ENCODE measurements at places on chromosomes 12 and 14.

DNA sequence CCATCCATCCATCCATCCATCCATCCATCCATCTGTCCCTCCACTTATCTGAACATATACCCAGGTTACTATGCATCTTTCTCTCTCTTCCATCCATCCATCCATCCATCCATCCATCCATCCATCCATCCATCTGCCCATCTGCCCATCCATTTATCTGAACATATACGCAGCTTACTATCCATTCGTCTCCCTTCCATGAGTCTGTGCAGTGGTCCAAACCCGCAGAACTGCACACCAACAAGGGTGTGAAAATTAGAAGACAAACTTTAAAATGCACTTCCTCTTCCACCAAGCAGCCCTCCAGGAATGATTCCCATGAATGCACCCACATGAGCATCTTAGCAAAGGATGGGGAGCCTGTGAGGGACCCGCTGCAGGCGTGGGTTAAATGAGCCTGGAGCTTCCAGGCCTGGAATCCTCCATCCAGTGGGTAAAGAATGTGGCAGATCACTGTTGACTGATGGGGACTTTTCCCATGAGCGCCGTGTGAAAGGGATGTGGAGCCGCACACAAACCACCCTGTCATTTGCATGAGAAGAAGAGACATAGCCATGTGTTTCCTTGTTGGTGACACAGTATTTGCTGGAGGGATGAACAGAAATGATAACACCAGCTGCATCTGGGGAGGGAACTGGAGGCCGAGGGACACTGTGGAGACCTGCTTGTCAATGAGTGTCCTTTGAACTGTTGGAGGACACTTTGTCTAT is 376.6 kb downstream of the ADGRD1 start:
- DNase-seq = no peak

GRCh38 chr14:68217791-68218340 is 398.3 kb downstream of the RAD51B start:
- DNase-seq = no peak

DNA sequence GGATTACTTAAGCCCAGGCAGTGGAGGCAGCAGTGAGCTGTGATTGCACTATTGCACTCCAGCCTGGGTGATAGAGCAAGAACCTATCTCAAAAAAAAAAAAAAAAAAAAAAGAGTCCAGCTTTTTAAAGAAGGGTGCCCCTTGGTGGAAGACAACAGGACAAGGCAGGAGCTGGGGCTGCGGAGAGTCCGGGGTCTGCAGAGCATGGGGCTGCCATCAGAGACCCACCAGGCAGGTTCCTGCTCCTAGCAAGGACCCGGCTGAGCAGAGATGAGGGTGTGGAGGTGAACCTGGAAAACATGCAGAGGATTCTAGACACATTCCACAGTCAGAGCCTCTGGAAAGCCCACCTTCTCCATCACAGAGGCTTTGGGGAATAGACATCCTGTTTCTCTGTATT is 21.0 kb upstream of the CIPC start:
- no peak for DNase-seq

DNA sequence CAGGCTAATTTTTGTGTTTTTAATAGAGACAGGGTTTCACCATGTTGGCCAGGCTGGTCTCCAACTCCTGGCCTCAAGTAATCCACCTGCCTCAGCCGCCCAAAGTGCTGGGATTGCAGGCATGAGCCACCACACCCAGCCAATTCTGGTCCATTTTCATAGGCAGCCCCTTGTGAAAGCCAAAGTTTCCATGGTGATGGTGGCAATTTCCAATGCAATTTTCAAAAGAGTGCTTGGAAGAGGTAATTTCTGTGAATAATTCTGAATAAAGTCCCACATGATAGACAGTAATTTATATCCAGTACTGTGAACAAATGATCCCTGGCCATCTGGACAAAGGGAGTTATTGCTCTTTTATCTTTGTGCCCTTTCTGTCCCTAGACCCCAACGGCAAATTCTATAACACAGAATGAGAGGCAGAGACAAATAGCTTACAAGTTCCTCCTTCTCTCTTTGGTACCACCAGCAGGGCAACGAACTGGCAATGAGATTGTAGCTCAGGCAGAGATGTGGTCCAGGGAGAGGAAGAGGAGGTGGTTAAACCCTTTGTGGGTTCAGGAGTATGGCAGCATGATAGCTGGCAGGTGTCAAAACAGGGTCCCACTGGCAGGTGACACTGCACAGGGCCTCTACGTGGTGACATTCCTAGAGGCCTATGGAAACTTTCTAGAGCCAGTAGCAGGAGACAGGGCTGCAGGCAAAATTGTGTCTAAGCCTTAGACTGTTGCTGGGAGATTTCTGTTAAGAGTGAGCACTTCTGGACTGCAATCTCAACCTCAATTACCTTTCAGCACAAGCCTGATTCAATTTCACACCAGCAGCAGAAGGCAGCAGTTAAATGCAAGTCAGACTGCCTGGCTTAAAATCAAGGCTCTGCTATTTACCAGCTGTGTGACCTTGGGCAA is 46.5 kb downstream of the NT5DC3 start:
- DNase-seq = no peak

DNA sequence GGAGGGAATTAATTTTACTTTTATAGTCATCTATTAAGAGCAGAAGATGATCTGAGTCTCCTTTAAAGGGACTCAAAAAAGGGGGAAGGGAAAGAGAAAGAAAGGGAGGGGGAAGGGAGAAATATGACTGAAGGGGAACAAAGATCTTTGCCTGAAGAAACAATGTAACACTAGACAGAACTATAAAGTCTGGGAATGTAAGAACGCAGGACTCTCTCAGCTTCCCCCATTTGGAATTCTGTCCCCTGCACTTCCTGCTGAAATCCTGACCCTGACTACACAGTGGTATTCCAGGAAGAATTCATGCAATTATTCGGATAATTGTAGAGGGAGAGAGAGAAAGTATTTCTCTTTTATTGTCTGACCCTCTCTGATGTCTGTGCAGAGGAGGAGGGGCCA is 8.6 kb upstream of the HOXC11 start:
- DNase-seq = no peak

DNA sequence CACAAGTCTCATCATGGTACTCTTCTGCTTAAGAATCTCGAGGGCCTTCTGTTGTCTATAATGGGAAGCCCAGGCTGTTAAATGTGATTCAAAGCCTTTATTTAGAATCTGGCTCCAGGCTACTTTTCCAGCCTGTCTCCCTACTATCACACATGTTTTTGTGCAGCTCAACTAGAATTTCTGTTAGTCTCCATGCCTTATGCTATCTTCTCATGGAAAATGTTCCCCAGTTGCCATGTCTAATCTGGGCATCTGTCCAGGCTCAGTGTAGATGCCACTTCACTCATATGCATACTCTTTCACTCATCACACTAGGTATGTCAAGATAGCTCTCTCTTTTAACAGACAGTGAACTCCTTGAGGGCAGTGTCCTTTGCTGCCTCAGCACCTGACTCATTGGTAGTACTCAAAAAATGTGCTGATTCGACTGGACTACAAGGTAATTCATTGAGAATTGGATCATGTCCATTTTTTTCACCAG is 145.3 kb downstream of the TTLL5 start:
- DNase-seq = no peak

DNA sequence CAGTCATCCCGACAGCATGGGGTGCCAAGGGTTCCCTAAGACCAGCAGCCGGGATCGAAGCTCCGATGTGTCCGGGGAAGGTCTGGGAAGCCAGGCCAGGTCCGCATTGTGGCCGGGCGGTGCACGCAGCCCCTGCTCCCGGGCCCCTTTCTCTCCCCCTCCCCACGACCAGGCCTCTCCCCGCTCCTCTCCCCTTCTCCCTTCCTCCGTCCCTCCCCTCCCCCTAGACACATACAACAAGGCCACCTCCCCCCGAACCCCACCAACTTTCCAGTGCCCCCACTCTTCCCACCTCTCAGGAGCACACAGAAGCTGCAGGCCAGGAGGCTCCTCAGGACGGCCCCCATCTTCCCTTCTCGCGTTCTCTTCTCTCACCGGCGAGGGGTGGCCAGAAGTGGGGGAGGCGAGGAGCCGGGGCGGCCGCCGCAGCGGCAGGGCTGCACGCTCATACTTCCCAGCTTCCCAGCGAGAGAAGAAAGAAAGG is 413 bp downstream of the LRP6 start:
- DNase-seq = no peak
